ENCODE measurements at places on chromosomes 7 and 10. TPM values are rescaled to one million over a fixed set of nuclear protein-coding genes. Genes with fewer than 3 reads are reported as not detected.

The CPXM2 gene
- total RNA-seq: not detected

The LYZL2 gene
- not detected for total RNA-seq

The HEPACAM2 gene
- total RNA-seq: not detected

DNA sequence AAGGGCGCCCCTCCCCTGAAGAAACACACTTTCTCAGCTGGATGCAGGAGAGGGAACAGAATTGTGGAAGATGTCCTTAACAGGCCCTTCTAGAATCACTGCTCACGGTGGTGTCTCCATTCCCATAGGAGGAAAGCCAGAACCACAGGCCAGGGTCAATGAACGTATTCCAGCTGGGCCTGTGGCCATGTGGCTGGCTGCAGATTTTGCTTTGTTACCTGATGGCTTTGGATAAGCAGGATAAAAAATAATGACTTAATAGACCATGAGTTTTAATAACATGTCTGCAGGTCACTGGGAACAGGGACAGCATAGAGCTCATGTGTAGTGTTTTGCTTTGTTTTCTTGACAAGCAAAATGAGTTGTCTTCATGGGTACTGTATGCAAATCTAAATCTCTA lies 210.3 kb downstream of the TRIL start:
- DNase-seq: no peak

- DNase-seq: peak; percentile 65
Measured at GRCh38 chr10:29119374-29119773, 169.5 kb upstream of the LYZL1 start.

DNA sequence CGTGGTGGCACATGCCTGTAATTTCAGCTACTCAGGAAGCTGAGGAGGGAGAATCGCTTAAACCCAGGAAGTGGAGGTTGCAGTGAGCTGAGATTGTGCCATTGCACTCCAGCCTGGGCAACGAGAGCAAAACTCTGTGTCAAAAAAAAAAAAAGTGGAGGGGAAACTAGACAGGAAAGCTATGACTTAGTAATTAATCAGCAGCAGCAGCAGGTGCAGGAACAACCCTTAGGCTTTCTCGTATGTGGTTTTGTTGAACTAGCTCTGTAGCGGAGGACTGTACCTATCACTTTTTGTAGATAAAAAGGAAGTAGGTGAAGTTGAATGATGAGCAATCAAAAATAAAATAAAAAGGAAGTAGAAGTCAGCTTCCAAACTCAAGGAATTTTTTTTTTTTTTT lies 76.9 kb upstream of the KMT2C start:
- no peak for DNase-seq

DNA sequence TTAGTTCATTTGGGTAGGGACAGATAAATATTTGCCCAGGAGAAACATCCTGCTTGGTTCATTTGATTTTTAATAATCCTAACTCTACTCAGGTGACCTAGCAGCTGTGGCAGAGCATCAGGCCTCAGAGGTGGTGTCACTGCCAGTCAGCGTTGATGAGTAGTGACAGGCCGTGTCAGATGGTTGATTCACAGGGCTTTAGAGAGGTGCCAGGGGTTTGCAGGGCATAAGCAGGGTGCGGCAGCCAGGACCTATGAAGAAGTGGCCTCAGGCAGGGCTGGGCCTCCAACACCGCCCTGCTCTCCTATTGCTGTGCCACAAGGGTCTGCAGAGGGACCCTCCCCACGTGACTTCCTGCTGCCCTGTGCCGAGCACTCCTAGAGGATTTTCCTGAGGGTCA lies 128.1 kb downstream of the HECW1 start:
- no peak for DNase-seq

Measured in activated CD4-positive, alpha-beta T cell treated with anti-CD3 and anti-CD28 coated beads, Interleukin-2, amount 10 ng/mL, durations not matched to agents 24 days and 14 days (primary cell).